ENCODE measurements at places on chromosomes 7 and 10.
A peak's percentile ranks its signal among the peaks of the same experiment; 100 is the strongest.

DNA sequence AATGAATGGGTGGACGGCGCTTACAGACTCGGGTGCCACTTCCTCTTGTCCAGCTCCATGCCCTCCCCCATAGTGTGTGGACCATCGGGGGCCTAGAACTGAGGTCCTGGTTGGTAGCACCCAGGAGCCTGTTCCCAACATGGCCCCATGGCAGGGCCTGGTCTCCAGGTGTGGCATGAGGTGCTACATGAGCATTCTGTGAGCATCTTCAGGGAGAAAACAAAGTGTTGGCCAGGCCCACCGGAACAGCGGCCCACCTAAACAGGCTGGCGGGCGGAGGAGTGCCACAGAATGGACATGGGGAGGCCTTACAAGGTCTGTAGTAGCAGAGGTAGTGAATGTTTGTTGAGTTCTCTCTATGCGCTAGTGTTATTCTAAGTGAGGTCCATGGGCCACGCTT is 76.9 kb downstream of the PARP12 start:
- no peak for DNase-seq

DNA sequence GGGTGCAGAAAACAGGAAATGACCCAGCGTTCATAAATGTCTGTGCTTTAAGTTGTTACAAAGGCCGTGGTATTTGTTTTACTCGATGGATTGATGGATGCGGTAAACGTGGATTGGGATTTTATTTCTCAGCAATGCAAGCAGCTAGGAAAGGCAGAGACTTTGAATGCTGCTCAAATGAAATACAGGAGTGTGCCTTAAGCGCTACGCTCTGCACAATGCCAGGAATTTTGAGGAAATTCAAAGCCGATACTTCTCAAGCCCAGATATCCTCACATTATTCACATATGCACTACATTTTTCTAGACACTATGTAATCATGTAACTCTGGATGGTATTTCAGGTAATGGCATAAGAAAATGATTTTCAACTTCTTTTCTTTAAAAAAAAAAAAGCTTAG is 514.3 kb upstream of the ADARB2 start:
- no peak for DNase-seq

DNA sequence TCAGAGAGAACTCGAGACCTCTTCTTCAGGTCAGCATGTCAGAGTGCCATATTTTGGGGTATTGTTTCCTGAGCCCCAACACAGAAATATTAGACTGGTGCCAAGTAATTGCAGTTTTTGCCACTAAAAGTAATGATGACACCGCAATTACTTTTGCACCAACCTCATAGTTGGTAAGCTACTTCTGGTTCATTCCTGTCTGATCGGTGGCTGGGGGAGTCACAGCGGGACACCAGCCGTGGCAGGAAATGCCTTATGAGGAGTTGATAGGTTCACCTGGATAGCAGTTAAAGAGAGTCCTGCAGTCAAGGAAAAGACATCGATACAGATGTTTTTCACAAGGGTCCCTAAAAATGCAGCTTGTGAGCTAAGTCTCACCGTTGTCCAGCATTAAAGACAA is 23.9 kb upstream of the ATP6V0A4 start:
- no peak for DNase-seq

GRCh38 chr10:132482090-132482800 is 55.3 kb upstream of the INPP5A start:
- DNase-seq: no peak

- no peak for DNase-seq
These were observed 484.0 kb upstream of the FZD8 start for GRCh38 chr10:36126076-36126475.

DNA sequence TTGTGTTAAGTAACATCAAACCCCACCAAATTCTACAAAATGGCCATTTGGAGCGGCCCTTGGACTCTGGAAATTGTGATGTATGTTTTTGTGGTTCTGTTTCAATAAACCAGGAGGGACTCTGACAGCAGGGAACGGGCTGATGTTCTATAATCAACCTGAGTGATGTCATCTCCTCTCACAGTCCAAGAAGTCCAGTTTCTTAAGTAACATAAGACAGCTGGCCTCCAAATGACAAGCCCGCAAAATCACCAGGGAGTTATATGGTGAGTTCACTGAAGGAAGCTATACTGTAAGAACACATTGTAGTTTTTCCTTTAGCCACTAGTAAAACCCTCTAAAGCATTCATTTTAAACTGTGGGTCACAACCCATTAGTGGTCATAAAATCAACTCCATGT is 34.0 kb downstream of the GOT1 start:
- DNase-seq: no peak

GRCh38 chr10:108104551-108105156 is 940.1 kb upstream of the SORCS1 start:
- no peak for DNase-seq

DNA sequence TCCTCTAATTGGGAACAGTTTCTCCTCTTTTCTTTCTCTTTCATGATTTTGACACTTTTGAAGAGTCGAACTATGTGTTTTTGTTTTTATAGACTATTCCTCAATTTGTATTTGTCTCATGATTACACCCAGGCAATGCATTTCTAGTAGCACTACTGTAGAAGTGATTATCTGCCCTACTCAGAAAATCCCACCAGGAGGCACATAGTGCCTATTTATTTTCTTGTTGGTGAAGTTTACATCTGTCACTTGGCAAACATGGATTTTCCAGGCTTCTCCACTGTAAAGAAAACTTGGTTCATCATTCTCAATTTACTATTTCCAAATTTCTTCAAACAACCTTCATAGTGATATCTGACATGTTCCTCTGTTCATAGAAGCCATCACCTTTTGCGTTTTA is 893.9 kb downstream of the CCSER2 start:
- DNase-seq: no peak

DNA sequence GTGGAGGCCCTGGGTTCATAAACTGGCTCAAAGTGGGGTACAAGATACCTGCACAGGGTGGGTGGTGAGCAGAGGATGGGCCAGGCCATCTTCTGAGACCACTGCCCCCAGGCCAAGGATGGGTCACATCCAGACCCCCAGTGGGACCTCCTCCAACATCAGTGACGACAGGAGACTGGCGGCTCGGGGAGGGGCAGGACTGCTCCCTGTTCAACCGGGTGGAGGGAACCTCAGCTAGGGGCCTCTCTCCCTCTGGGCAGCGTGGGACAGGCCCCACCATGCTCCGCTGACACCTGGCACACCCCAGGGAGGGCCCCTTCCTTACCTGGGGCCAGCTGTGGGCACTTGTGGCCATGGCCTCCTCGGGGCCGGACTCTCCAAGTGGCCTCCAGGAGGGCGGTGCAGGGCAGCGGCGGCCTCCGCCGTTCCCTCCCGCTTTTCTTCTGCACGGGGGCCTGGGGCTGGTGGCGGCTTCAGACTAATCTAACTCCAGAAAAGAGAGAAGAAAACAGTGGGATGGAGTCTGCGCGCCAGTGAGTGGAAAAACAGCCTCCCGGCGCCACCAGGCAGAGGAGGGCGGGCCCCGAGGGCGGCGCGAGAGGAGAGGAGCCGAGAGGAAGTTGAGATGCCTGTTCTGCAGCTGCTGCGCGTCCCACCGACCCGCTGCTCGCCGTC is at the start of gene CALHM2:
Gene CALHM2 (minus strand): TSS at position 540 of the 675 bp plus-strand sequence. CDS start 2,429 bp downstream, outside the sequence.
- DNase-seq: peak; percentile 23

DNA sequence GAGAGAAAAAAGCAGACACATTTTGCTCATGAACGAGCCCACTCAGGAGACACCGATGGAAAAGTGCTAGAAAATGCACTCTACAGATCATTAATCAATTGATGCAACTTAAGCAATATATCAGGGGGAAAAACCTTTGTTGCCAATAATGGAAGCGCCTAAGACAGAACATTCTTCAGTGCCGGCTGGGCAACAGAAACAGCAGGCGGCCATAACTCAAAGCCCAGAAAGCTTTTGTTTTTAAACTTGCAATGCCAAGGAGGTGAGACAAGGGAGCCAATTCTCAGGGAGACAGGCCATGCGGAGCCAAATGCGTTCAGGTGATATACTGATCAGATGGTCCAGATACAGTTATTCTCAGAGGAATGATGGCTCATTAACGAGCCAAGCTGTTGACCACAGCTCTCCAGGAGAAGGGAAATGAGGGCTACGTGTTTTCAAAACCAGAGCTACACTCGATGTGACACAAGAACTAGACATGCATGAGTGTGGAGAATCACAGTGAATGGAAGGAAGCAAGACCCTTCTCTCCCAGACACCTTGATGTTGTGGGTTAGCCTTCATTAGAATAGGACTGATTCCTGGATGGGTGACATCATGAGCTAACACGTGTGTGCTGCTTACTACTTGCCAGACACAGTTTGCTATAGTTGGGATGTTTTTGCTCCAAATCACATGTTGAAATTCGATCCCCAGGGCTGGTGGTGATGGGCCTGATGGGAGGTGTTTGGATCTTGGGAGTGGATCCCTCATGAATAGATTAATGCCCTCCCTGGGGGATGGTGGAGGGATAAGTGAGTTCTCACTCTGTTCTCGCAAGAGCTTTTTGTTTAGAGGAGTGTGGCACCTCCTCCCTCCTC is 79.1 kb upstream of the KCNMA1 start:
- no peak for DNase-seq

GRCh38 chr10:4151466-4151865 is 366.5 kb upstream of the KLF6 start:
- no peak for DNase-seq

DNA sequence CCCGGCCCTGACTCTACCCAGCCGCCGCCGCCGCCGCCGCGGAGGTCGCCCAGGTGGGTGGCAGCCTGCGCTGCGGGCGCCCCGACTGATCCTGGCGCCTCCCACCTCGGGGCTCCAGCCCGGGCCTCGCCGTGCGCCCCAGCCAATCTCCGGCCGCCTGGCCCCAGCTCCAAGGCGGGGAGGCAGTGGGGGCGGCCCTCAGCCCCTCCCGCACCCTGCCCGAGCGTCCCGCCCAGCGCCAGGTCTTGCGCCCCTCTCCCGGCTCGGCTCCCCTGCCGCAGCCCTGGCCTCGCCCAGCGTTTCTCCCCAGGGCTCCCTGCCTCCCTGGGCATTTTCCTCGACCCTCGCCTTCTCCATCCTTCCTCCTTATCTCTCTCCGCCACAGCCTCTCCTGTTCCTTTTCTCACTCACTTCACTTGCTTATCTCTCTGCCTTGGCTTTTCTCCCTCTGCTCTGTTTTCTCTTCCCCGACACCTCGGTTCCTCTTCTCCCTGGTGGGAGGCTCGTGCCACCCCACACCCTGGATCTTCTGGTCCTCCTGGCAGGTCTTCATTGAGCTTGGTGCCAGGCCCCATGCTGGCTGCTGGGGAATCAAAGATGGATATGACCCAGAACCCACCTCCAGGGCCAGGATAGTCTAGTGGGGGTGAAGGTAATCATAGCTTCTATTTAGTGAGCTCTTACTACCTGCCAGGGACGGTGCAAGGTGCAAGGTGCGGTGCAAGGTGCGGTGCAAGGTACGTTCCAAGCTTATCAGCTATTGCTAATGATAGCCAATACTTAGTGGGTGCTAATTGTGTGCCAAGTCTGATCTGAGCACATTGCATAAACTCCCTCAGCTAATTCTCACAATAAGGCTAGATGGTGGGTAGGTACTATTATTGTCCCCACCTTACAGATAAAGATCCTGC is at the start of gene SFRP5:
Gene SFRP5 (minus strand): TSS at position 87 of the 911 bp plus-strand sequence. CDS start 166 bp downstream, outside the sequence.
- DNase-seq: no peak

DNA sequence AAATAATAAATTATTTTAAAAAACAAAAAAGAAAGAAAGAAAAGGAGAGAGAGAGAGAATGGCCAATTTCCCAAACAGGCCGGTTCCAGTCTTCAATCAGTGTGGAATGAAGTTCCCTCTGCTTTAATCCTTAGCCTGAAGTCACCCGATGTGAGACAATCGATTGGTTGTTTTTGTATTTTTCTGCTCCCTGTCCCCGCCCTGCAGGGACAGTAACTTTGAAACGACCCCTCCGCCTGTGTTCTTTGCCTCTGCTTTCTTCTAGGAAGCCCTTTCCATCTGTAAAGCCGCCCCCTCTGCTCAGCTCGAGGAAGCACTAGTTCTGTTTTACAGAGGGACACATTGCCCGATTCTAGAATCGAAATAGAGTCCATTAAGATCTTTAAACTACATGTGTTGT is 33.4 kb downstream of the FOXL3 start:
- no peak for DNase-seq

- DNase-seq: no peak
These were observed 91.2 kb upstream of the PLPP4 start for GRCh38 chr10:120365872-120366271.

- no peak for DNase-seq
These were observed 965.5 kb downstream of the GRID1 start for GRCh38 chr10:85400981-85401695.

- no peak for DNase-seq
These were observed 3.4 kb upstream of the CHST12 start for GRCh38 chr7:2399848-2400587.

DNA sequence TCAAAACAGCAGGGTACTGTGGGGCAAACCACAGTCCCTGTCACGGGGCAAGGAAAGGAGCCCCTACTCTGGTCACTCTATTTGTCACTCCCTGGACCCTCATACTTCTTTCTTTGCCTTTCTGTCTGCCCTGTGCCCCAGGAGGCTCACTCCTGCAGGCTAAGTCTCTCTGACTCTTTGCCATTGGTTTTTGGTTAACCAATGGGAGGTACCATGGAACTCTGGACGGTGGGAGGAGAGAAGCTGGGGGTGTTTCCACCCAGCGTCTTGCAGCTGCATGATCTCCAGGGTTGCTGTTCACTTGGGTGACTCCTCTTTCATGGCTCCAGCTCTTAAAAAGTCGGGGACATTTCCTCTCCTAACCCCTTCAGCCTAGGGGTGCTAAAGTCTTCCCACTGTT is 15.4 kb upstream of the EIF5AL1 start:
- DNase-seq: no peak

DNA sequence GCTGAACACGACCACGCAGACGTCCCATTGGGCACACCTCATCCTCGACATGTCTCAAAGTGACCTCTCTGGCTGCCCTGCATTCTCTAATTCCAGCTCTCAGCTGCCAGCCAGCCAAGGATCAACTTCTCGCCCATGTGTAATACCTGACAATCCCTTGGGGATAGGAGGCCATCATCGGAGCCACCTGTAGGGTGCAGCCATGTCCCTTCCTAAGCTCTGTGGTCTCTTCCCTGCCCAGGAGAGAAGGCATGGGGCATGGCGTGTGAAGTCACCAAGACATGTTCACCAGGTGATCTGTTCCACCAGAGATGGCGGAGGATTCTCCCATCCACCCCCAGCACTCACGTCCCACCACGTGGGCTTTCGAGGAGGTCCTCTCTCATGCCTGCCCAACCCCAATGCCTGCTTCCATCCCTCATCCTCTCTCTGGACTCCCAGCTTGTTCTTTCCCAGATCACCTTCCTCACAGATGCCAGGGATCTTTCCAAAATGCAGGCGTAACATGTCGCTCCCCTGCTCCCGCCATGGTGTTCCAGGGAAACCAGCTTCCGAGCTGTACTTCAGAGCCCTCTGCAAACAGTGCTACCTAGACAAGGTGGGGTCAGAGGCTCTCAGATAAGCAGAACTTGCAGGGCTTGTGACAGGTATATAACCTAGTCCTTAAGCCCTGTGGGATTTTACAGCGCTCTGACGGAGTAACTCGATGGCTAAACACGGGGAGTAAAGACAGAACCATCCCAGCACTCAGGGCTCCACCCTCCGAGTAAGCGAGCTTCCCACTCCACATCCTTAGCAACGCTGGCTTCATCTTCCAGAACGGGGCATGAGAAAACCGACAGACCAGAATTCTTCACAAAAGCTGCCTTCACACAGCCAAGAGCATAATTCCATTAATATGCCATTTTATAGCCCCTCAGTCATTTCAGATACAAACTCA is 41.1 kb downstream of the BRI3 start:
- no peak for DNase-seq
